ENCODE measurements at places on chromosomes 4 and X.

GRCh38 chrX:45323387-45323786, 122.7 kb upstream of the DIPK2B start:
- DNase-seq = no peak

- DNase-seq = no peak
Observed at GRCh38 chrX:143635915-143636314, at the start of gene SLITRK4. SLITRK4 (minus strand) TSS chrX:143636101; CDS start chrX:143631108, 4,993 bp downstream.

DNA sequence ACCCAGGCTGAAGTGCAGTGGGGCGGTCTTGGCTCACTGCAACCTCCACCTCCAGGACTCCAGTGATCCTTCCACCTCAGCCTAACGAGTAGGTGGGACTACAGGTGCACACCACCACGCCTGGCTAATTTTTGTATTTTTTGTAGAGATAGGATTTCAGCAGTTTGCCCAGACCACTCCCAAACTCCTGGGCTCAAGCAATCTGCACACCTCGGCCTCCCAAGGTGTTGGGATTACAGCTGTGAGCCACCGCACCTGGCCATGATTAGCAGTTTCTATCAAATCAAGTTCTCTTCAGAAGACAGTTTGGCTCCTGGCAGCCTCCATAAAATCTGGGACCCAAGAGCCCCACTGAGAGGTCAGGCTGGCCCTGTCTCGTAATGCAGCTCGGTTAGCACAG, 26.4 kb upstream of the TRIM2 start:
- DNase-seq = no peak

- DNase-seq = no peak
Observed at GRCh38 chrX:31057691-31058090, 14.2 kb downstream of the FTHL17 start.

- no peak for DNase-seq
Observed at GRCh38 chr4:171676555-171677215, 136.5 kb upstream of the GALNTL6 start.

DNA sequence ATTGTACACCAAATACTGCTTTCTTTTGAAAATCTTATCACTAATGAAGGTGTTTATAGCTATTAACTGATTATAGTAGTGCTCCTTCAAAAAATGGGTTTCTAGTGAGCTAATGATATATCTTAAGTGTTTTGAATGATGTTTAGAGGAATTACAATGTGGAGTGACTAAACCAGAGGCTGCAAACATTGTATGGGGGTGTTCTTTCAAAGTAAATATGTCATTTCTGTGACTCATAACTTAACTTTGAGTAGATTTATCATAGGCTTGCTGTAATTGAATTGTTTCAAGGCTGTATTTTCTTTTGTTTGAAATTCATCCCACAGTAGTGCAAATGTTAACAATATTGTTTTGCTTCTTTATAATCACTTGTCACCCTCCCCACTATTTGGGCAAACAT, 141.6 kb downstream of the IL1RAPL2 start:
- DNase-seq = no peak

DNA sequence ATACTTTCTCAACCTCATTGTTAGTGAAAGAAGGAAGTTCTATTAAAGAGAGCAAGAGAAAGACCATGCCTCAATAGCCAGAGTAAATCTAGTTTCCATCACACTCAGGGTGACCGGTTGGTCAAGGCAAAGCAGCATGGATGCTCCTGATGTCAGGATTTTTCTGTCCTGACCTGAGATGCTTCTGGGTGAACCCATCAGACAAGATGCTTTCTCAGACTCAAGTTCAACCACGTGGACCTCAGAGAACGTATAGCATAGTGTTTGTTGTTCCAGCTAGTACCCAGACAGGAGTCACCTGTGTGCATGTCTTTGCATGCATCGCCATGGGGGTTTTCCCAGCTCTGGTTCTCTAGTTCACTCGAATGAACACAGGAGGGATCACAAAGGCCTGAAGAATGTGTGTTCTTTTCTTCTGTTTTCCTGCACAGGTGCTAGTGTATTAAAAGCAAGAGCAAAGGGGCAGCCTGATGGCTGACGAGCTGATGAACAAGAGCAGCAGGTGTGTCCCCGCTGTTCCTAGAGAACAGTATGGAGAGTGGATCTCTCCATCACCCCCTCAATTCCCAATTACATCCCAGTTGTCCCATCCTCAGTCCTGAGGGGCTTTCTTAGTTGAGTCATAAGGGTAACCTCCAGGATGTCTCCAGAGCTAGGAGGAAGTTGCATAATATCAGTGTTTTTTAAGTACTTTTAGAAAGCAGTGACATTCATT, 110.5 kb upstream of the ENPP6 start:
- DNase-seq = no peak

- no peak for DNase-seq
Observed at GRCh38 chr4:182717788-182718583, 199.2 kb downstream of the DCTD start.

DNA sequence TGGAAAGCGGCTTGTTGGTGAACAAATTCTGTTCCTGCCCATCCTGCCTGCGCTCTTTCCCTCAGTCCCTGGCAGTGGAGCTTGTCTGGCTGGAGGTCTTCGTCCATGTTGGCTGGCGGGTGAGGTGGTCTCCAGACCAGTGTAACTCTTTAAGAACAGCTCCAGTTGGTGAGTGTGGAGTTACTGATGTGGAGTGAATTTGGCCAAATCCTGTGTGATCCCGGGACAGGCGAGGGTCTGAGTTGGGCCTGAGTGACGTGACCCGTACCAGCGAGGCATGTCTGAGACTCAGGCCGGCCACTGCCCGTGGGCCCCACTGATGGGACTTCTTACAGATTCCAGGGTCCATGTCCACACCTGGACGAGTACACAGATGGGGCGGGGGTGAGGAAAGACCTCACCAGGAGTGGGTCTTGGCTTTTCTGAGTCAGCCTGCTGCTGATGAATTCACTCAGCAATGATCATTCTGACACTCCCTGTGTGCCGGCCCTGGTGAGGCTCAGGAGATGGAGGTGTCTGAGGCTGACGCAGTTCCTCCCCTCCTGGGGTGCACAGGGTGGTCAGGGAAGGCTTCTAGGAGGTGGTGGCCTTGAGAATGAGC, 45.5 kb downstream of the PSAPL1 start:
- no peak for DNase-seq

- DNase-seq = no peak
Observed at GRCh38 chrX:24646745-24647182, 383 bp downstream of the PCYT1B start.

GRCh38 chr4:22515145-22515887, 550 bp downstream of the ADGRA3 start:
- DNase-seq = peak; percentile 14

- no peak for DNase-seq
Observed at GRCh38 chrX:15404401-15405096, 20.3 kb upstream of the VEGFD start.
